Activated CD4-positive, CD25-positive, alpha-beta regulatory T cell (primary cell): ENCODE measurements at places on chromosomes 3 and 15.

DNA sequence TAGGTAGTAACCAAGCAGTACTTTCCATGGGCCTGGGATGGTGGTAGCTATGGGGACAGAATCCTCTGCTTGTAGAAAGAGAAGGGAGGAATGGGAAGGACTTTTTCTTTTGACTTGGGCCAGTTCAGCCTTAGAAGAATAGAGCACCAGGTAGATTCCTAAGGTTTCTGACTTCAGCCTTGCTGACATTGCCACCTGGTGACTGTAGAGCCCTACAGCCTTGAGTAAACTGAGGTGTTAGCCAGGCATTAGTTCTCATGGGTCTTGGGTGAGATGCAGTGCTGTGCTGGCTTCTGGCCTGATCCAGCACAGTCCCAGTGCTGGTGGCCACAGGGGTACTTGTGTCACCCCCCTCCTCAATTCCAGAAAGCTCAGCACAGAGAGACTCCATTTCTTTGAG is 171.1 kb downstream of the ZBBX start:
- DNase-seq, result no peak

GRCh38 chr3:13594991-13595421 is 46.1 kb downstream of the FBLN2 start:
- DNase-seq, result no peak

- no peak for DNase-seq
These were observed 315.9 kb upstream of the SEMA6D start for GRCh38 chr15:47401427-47401826.

GRCh38 chr3:119841808-119842471 is 60.0 kb downstream of the NR1I2 start:
- no peak for DNase-seq

- no peak for DNase-seq
These were observed 28.5 kb downstream of the MGA start for GRCh38 chr15:41688671-41689070.

DNA sequence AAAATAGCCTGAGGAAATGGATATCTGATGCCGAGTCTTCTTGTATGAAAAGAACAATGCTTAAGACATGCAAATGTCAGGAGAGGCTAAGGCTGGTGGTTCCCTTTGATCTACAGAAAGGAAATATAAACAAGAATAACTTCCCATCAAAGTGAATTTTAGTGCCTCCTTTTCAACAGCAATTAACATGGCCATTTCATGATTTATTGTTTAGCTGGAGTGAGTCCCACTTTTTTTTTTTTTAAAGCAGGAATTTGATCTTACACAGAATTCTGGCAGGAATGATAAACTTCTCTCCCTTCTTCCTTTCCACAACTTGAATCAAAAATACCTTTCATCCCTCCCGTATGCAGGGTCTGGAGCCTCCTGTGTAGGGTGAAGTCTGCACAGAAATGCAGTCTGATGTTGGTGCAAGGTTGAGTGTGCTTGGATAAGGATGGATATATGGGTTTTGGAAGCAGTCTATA is 287.0 kb downstream of the MEX3B start:
- DNase-seq, result no peak

GRCh38 chr3:137852391-137852830 is 88.3 kb downstream of the SOX14 start:
- DNase-seq, result no peak

DNA sequence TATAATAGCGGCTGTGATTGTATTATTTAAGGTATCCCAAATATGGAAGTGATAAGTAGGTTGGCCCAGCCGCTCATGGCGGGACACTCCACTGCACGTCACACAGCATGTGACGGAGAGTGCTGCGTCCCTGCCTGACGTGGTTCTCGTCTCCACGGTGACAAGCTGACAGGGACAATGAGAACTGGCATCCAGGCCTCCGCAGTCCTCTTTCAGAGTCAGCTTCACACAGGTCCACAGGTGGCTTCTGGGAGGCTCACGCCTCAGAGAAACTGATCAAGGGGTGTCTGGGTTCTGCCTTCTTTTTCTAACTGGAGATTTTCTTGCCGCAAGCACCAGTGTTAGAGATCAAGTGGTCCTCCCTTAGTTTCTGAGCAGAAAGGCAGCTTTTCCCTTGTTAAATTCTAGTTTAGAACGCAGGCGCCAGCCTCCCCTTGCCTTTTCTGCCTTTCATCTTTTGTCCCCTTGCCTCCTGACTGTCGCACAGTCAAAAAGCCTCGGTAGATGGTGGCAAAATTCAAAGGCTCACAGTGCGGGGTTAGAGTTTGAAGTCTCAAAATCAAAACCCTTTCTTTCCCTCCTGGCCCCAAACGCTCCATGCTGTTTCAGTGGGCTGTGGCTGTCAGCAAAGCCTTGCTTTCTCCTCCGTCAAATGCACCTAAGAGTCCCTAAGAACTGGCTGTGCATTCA is 120.9 kb downstream of the ATP10A start:
- no peak for DNase-seq

- no peak for DNase-seq
These were observed 37.3 kb downstream of the EXOG start for GRCh38 chr3:38533285-38533976.
